Stimulated activated CD8-positive, alpha-beta memory T cell treated with anti-CD3 and anti-CD28 coated beads, Interleukin-7, amount 100 ng/mL, for 48 hours (primary cell): ENCODE measurements at places on chromosomes 3 and 15.

GRCh38 chr3:134749174-134749573 lies 45.9 kb upstream of the EPHB1 start:
- no peak for DNase-seq

DNA sequence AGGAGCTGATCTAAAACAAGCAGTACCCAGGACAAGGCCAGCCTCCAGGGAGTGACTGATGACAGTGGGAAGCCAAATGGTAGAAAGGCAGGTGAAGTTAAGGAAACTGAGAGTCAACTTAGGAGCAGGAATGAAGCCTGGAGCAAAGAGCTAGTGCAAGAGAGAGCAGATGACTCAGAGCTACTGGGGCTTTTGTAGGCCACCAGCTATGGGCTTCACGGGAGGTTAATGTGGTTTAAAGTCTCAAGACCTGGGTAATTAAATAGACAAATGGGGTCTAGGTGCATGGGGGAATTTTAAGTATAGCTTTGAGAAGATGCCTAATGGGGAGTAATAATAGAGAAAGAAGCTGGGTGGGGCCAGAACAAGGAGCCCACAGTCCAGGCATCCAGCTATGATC lies 3.1 kb downstream of the CD86 start:
- no peak for DNase-seq

DNA sequence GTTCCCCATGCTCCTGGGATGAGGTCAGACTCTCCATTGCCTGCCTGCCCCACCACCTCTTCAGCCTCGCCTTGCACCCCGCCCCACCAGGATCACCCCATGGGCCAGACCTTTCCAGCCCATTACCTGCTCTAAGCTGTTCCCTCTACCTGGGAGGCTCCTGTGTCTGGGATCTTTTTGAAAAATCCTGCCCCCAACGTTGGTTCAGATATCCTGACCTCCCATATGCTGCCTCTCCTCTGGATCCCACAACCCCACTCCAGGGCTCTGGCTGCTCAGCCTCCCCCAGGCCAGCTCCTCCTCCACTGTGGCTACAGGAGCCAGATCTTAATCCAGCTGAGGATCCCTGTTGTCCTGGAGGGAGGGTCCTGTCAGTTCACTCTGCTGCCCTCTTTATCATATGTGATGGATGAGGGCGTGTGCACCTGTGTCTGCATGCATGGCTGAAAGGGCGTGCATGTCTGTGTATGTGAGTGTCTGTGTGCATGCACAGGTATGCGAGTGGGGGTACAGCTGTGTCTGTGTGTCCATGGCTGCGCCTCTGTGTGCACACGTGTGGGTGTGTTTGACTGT lies 21.7 kb upstream of the ALAS1 start:
- DNase-seq, result no peak

DNA sequence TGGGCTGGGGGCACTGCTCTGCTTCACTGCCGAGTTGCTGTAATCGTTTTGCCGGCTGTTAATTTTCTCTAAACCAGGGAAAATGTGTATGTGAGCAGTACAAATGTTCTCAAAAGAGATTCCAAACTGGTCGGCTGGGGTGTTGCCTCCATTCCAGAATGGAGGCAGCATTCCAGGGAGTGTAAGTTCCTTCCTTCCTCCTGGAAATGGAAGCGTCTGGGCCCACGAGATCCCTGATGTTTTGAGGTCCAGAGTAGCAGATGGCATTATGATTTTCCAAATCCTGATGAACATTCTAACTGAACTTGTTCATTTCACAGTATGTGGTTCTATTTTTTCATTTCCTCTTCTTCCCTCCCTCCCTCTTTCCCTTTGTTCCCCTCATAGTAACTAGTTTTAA lies 64.4 kb upstream of the SKOR1 start:
- DNase-seq, result no peak

DNA sequence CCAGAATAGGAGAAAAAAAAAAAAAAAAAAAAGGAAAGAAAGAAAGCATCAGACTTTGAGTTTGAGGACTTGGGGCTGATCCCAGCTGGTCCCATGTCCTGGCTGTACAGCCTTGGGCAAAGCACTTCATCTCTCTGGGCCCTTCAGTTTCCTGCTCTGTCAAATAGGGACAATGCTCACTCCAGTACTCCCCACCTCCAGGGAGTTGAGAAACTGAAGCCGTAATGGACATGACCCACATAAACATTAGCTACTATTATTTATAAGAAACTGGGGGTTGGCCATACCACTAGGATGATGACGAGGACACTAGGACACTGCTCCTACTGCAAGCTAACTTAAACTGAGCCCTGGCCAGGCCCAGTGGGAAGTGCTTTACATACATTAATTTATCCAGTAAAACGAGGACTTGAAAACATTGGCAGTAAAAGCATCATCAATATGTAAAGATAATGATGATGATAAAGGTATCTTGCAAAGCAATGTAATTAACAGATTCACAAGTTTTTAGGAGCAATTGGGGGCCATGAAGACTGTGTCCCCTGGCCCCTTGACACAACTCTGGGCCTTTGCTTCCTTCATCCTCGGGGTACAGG lies 22.9 kb upstream of the SMAD6 start:
- no peak for DNase-seq

DNA sequence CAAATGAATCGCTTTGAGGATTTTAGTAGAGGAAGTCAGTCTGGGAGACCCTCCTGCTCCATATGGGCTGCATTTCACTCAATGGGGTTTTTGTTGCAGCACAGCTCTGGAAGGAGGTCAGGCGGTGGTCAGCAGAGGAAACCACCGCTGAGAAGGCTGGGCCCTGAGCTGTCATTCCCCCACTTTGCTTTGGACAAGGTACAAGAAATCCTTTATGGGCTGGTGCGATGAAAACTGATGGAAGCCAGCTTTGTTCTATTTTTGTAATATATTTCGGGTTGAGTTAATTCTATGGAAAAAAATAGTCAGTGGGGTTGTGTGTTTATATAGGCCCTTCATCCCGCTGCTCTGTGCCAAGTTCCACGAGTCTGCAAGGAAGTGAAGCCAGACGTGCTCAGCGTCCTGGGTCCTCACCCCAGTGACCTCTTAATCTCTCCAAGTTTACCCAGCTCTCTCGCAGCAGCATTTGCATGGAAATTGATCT lies 157.1 kb upstream of the TMC3 start:
- no peak for DNase-seq

GRCh38 chr3:178966299-178967176 lies 105.1 kb downstream of the ZMAT3 start:
- no peak for DNase-seq

- no peak for DNase-seq
Measured at GRCh38 chr3:105352976-105353375, 13.7 kb upstream of the ALCAM start.

GRCh38 chr3:19250959-19251610 lies 102.8 kb downstream of the KCNH8 start:
- no peak for DNase-seq

- no peak for DNase-seq
Measured at GRCh38 chr3:87033205-87033604, 42.3 kb upstream of the VGLL3 start.

- DNase-seq, result no peak
Measured at GRCh38 chr15:82774496-82774895, 31.4 kb downstream of the FSD2 start.

GRCh38 chr3:53703630-53704362 lies 142.4 kb downstream of the CHDH start:
- DNase-seq, result no peak

DNA sequence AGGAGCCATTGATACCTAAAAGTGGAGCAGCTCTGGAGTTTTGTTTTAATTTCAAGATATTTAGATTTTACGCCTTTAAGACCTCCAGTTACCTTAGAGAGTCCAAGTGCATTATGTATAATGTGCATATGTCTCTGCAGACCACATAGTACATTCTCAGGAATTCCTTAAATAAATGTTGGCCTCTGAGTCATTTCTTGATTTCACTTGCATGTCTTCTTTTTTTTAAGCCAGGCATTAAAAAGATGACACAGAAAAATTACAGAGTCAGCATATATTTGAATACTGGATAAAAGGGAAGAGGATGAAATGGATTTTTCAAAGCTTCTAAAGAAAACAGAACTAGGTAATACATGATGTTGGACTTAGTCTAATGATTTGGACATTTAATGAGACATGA lies 125.2 kb downstream of the TMCO5A start:
- DNase-seq, result no peak

DNA sequence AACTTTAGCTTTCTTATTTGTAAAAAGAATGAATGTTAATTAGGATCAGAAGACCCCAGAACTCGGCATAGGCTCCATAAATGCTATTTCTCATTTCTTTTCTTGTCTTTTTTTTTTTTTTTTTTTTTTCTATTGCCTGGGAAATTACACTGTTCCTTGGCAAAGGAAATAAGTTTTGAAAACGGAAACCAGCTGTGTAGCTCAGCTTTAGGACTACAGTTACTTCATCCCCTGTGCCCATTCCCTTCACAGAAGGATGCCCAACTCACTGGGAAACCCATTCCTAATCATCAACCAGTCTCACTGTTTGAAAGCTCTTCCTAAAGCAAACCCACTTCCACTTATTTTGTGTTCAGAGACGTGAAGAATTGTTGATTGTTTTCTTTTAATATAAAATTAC lies 254.0 kb upstream of the IL12A start:
- DNase-seq, result no peak

DNA sequence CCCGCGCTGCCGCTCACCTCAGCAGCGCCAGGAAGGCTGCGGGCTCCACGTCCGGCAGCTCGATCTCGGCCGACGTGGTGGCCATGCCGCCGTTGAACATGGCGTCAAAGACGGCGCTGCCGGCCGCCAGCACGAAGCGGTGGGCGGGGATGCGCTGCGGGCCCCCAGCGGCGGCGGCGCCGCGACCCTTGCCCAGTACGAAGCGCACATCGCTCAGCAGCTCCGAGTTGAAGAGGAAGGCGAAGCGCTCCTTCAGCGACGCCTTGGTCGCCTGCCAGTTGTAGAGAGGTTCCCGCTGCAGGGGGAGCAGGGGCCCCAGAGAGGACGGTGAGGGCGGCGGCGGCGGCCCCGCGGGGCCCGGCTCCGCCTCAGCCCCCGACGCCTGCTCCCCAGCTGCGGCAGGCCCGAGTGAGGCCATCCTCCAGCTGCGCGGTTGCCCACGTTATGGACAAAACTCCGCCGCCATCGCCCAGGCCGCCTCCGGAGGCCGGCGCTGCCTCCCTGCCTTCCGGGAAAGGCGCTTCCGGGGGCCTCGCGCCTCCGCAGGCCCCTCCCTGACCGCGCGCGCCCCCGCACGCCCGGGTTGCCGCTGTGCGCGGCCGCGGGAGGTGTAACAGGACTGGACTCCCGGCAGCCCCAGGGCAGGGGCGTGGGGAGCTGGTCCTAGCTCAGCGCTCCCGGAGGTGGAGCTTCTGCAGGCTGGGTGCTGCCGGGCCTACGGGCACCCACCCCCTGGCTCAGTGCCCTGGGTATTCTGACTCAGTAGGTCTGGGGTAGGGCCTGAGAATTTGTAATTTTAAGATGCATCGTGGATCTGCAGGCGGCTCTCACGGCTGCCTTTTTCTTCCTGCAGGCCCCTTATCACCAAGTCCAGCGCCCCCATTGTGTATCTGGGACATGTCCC lies at the start of gene BTBD1:
Gene BTBD1 (minus strand): TSS at position 519 of the 904 bp plus-strand sequence. CDS start 101 bp downstream, at position 418.
- peak; percentile 93 for DNase-seq

- DNase-seq, result no peak
Measured at GRCh38 chr3:100748220-100748619, 38.9 kb downstream of the TFG start.

- no peak for DNase-seq
Measured at GRCh38 chr3:188649521-188649920, 495.6 kb downstream of the LPP start.

DNA sequence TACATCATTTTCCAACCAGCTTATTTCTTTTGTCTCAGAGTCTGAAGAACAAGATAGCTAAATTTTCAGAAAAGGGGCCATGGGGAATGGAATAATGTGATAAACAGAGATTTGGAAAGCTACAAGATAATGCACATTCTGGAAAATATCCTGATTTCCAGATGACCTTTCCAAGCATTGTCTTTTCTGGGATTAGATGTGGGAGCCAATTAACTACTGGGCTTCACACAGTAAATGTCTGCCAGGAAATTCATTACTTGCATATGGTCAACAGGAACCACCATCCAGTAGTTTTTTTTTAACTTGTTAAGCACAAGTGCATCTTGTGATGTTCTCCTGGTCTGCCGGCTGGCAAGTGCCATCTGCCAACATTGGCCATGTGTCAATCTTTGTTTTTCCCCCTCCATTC lies 131.1 kb upstream of the BFSP2 start:
- DNase-seq, result no peak

DNA sequence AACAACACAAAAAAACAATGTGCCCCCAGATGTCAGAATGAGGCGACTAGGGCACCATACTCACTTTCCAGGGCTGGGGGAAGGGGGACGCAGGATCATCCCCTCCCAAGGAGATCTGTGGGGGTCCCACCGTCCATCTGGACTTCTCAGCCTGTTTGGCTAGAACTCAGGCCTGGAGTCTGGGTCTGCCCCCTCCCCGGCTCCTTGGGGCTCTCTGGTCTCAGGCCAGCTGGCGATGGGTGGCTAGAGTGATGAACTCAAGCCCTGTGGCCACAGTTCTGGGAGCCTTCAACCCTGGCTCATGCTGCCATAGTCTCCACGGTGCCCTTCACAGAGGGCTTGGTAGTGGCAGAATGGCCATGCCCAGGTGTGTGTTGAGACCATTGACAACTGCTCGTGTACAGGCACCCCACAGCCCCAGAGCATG lies 13.6 kb downstream of the ZBTB47 start:
- DNase-seq, result no peak

DNA sequence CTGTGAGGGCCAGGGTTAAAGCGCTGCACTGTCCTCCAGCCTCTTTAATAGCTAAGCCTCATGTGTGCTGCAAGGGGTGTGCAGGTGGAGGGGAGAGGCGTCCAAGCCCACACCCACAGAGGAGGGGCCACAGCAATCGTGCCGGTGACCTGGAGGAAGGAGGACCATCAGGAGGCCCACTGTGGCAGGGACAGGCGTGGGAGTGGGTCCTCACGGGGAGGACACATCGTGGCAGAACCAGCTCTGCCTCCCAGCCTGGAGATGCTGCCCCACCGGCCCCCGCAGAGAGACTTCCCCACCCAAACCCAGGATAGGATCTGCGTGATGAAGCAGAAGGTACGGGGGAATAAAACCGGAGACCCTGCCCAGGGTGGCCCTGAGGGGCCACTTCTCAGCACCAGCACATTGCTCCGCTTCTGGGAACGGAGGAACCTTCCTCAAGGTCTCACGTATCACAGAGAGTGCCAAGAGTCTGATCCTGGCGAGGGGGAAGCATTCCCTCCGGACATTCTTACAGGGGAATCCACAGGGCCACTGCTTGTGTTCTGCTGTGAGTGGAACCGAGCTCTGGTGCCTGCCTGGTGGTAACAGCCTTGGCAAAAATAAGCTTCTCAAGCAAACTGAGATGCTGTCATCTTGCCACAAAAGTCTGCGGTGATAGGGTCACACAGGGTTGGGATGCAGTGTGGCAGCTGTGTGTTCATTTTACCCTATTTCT lies 199.8 kb downstream of the XXYLT1 start:
- no peak for DNase-seq

- no peak for DNase-seq
Measured at GRCh38 chr3:48511551-48511950, 7.6 kb upstream of the SHISA5 start.

GRCh38 chr3:44104668-44105321 lies 136.9 kb upstream of the TOPAZ1 start:
- no peak for DNase-seq

- no peak for DNase-seq
Measured at GRCh38 chr3:122392868-122393844, 9.2 kb downstream of the FAM162A start.
